ENCODE measurements at places on chromosomes 1 and 21.

GRCh38 chr1:45840704-45841103, 37.3 kb downstream of the MAST2 start:
- no peak for DNase-seq

- DNase-seq = no peak
Observed at GRCh38 chr21:37195610-37196009, 71.5 kb downstream of the VPS26C start.

GRCh38 chr1:51968632-51969031, 21.9 kb downstream of the RAB3B start:
- no peak for DNase-seq

DNA sequence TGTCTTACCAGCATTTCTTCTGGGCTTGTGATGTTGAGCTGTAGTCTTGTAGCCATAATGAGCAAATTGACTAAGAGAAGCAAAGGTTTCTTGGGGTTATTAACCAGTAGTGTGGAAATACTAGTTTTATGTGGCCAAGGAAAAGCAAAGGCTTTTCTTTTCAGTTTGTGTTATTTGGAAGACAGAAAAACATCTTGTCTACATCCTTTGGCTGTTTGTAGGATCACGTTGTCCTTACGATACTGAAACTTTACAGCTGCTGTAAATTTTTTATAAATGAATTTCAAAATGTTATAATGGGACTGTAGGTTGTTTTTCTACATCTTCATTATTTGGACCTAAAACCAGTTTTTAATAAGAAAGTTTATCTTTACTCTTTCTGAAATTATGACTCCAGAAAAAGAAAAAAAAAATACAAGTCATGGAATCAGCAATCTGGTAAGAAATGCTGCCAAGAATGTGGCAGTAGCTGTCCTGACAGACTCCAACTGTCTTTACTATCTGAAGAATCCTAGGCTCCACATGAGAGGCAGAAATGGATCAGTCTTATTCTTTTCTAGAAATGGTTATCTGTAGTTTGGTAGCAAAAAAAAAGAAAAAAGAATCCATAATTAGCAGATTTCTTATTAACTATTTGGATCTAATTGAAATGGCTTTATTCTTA, 41.6 kb upstream of the QSOX1 start:
- DNase-seq = no peak

DNA sequence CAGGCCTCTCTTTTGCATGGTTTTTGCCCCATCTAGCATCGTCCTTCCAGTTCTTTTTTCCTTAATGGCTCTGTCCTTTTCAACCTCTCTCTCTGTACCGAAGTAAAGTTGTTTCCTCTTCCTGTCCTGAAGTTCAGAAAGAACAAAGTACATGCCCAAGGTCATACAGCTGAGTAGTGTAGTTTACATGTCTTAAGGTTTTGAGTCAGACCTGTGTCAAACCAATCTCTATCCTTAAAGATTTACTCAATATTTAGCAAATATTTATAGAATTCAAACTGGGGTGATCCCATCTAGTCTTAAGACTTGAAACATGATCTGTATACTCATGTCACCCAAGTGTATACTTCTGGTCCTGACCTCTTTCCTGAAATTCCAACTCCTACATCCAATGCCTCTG, 118.7 kb upstream of the SGIP1 start:
- no peak for DNase-seq

- no peak for DNase-seq
Observed at GRCh38 chr1:60920561-60920960, 161.8 kb upstream of the NFIA start.

GRCh38 chr21:45556645-45557615, 14.7 kb upstream of the SLC19A1 start:
- DNase-seq = no peak

DNA sequence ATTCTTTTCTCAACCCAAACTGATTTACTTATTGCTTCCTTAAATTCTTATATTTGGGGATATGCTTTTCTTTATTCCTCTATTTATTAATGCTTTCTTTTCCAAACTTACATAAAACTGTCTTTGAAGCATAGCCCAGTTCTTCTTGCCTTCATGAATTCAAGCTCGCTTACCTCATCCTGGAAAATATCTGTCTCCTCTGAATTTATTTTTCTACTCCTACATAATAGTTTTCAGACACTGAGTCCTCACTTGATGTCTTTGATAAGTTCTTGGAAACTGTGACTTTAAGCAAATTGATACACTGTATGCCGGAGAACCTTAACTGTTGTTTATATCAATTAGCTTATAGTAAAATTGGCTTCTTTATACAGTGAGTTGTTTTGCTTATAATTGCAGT, 93.8 kb downstream of the ZFYVE9 start:
- DNase-seq = no peak

- DNase-seq = no peak
Observed at GRCh38 chr21:33433425-33434114, 30.4 kb downstream of the IFNGR2 start.

- no peak for DNase-seq
Observed at GRCh38 chr1:119652587-119652986, 4.5 kb upstream of the ZNF697 start.

DNA sequence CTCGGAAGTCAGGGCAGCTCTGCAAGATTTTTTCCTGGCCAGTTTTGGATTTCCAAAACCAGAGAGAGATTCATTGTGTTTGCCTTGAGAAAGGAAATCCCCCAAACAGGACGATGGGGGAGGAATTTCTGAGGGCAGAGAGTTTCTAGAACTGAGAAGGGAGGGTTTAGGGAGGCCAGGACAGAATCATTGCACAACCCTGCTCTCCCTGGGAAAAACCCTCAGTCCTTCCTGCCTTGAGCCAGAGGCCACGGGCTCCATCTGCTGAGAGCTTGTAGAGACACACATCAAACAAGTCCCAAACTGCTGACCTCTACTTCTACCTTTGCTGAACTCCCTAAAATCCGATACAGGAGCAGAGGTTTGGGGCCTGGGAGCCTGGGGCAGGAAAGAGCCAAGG, 99.7 kb downstream of the NMNAT2 start:
- DNase-seq = no peak

DNA sequence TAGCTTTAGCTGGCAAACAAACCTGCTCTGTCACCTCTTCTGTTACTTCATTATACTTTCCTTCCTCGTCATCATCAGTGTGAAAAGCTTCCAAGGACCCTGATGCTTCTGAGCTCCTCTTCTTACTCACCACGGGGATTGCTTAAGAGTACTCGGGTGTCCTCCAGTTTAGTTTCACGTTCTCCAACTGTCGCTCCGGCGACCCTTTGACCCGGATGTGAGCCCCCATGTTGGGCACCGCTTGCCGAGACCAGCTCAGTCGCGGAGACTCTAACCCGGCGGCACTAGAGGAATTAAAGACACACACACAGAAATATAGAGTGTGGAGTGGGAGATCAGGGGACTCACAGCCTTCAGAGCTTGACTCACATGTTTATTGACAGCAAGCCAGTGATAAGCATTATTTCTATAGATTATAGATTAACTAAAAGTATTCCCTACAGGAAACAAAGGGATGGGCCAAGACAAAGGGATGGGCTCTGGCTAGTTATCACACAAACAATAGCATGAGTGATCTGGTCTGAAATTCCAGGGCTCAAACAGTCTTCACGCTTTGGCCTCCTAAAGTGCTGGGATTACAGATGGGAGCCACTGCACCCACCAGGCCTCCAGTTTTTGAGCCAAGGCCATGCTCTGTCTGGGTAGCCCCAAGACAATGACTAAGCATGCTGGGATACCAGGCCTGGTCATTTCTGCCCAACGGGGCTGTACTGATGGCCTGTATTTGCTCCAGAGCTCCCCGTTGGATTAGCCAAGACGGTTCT, 30.1 kb upstream of the ENO1 start:
- no peak for DNase-seq

GRCh38 chr1:166839600-166840308, 479 bp downstream of the POGK start:
- peak; percentile 54 for DNase-seq
